Cardiac muscle cell (in vitro differentiated cells and primary cell): ENCODE measurements at places on chromosomes 5 and 9.

GRCh38 chr5:54663866-54664265, 146.3 kb downstream of the SNX18 start:
- H3K36me3 ChIP-seq: no peaks in the 10 kb centered on the region
- no peak overlapping the region for H3K4me3 ChIP-seq
- no peaks in the 10 kb centered on the region for H3K27me3 ChIP-seq
- no peaks in the 10 kb centered on the region for H3K4me1 ChIP-seq

GRCh38 chr9:84812847-84813246, 143.3 kb downstream of the NTRK2 start:
- DNase-seq: no peak
- H3K4me3 ChIP-seq: no peak overlapping the region
- H3K36me3 ChIP-seq: no peaks in the 10 kb centered on the region
- no peak overlapping the region for H3K27ac ChIP-seq
- no peaks in the 10 kb centered on the region for H3K27me3 ChIP-seq

- no peak overlapping the region for H3K4me3 ChIP-seq
- DNase-seq: no peak
- H3K27me3 ChIP-seq: no peaks in the 10 kb centered on the region
- H3K36me3 ChIP-seq: no peaks in the 10 kb centered on the region
These were observed 20.3 kb downstream of the MED27 start for GRCh38 chr9:132059361-132059760.

DNA sequence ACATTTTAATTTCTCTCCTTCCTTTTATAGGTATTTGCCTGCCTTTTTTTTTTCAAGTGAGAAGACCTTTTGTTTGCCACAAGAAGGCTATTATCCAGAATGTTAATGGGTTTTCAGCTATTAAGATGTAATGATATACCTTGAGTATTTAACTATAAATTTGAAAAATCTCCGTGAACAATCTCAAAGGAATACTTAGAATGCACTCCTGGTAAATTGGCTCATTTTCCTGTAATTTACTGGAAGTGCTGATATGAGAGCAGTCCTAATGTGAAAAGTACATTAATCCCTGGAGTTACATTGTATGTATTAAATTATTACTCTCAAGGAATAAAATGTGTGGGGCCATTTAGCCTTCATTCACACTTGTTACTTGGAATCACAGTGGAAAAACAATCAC, 32.4 kb downstream of the AOPEP start:
- H3K4me1 ChIP-seq: peaks cover 32% of the 10 kb centered on the region
- no peak for DNase-seq
- H3K36me3 ChIP-seq: no peaks in the 10 kb centered on the region
- no peaks in the 10 kb centered on the region for H3K27me3 ChIP-seq
- H3K4me3 ChIP-seq: no peak overlapping the region

- H3K4me1 ChIP-seq: peaks cover under 1% of the 10 kb centered on the region
- H3K27ac ChIP-seq: no peak overlapping the region
- no peak for DNase-seq
- H3K4me3 ChIP-seq: no peak overlapping the region
- H3K27me3 ChIP-seq: no peaks in the 10 kb centered on the region
These were observed 67.0 kb upstream of the PPP1R2B start for GRCh38 chr5:156783092-156783491.

DNA sequence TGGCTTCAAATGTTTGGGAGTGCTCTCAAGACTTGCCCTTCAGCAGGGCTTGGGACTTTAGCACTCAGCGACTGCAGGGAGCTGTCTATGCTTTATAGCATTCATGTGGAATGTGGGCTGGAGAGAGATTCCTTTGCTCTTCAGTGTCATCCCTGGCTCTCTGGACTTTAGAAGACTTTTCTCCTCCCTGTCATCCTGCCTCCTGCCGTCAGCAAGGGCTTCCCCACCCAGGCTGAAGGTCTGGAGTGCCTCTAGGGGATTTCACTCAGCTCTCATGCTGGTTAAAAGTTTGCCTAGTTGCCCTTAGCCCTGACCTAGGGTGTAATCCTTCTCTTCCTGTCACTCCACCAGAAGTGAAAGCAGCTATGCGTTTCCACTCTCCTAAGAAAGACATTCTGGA, 210.9 kb downstream of the FRMD3 start:
- no peaks in the 10 kb centered on the region for H3K27me3 ChIP-seq
- no peak overlapping the region for H3K27ac ChIP-seq
- H3K36me3 ChIP-seq: no peaks in the 10 kb centered on the region
- peak; percentile 15 for DNase-seq
- no peaks in the 10 kb centered on the region for H3K4me1 ChIP-seq

DNA sequence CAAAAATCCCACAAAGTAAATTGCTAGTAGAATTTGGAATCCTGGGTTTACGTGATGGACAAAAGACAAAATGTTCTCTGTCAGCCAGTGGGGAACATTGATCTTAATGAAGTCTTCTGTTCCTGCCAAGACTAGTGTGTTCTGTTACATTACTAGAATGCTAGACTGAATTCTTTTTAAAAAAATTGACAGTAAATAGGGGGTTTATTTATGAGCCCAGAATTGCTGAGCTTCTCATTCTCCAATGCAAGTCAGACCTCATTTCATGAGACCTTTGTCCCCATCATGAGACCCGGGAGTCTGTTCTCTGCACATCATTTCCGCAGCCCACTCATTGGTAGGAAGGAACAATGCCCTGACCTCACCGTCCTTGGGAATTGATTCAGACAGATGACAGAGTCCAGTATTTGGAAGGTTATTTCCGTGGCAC, 173.8 kb upstream of the OTULINL start:
- no peak overlapping the region for H3K4me3 ChIP-seq
- no peaks in the 10 kb centered on the region for H3K4me1 ChIP-seq
- no peaks in the 10 kb centered on the region for H3K27me3 ChIP-seq
- DNase-seq: no peak
- H3K27ac ChIP-seq: no peak overlapping the region

DNA sequence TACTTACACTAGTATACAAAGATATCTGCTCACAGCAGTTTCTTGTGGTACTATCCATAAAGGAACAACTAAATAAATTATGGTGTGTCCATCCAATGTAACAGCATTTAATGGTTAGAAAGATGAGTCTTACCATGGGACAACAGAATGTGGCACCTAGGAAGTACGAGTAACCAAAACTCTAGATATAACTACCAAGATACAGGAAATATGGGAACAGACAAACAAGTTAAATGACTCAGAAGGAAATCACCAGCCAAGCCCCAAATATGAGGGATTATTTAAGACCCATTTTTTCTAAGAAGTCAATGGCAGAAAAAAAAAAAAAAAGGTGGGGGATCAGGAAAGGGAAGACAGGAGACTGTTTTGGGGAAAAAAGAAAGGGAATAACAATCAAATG, 294.8 kb downstream of the PRELID2 start:
- DNase-seq: no peak
- H3K4me1 ChIP-seq: no peaks in the 10 kb centered on the region
- H3K27ac ChIP-seq: no peak overlapping the region
- no peak overlapping the region for H3K4me3 ChIP-seq
- H3K27me3 ChIP-seq: no peaks in the 10 kb centered on the region
- H3K36me3 ChIP-seq: no peaks in the 10 kb centered on the region

DNA sequence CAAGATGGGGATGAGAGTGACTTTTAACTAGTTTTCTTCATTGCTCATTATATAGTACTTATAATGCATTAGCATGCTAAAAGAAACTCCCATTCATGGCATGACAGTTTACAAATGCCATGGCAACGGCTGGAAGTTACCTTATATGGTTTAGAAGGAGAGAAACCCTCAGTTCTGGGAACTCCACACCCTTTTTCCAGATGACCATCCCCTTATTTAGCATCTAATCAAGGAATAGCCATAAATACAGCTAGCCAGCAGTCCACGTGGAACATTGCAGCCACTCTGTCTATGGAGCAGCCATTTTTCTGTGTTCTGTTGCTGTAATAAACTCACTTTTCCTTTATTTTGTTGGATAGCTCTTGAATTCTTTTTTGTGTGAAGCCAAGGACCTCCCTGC, 1137.8 kb downstream of the CDH18 start:
- H3K4me1 ChIP-seq: no peaks in the 10 kb centered on the region
- H3K27ac ChIP-seq: no peak overlapping the region
- DNase-seq: no peak
- H3K27me3 ChIP-seq: no peaks in the 10 kb centered on the region
- H3K36me3 ChIP-seq: no peaks in the 10 kb centered on the region

- H3K27ac ChIP-seq: no peak overlapping the region
- H3K4me3 ChIP-seq: no peak overlapping the region
- H3K27me3 ChIP-seq: no peaks in the 10 kb centered on the region
These were observed 396.0 kb downstream of the LRRC70 start for GRCh38 chr5:62974623-62975022.

- no peak overlapping the region for H3K4me3 ChIP-seq
- no peak overlapping the region for H3K27ac ChIP-seq
- DNase-seq: no peak
- H3K27me3 ChIP-seq: no peaks in the 10 kb centered on the region
These were observed 11.0 kb downstream of the PRXL2C start for GRCh38 chr9:96644137-96644536.

GRCh38 chr5:66333192-66333591, 189.1 kb downstream of the SREK1 start:
- H3K27ac ChIP-seq: no peak overlapping the region
- no peaks in the 10 kb centered on the region for H3K27me3 ChIP-seq
- no peak overlapping the region for H3K4me3 ChIP-seq
- no peaks in the 10 kb centered on the region for H3K36me3 ChIP-seq

DNA sequence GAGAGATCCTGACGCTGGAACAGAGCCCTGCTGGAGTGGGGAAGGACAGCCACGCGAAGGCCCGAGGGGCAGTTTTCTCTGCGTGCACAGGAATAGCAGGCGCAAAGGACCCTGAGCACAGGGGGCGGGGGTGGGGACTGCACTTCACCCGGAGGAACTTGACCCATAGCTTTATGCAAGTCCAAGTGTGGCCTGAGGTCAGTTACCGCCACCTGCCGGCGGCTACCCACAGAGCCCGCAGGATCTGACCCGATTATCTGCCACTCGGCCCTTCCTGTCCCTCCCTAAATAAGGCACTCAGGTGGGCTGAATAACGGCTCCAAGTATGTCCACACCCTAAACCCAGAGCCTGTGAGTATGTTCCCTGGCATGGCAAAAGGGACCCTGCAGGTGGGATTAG, 65.4 kb upstream of the FCN1 start:
- H3K36me3 ChIP-seq: no peaks in the 10 kb centered on the region
- no peak overlapping the region for H3K27ac ChIP-seq
- no peaks in the 10 kb centered on the region for H3K4me1 ChIP-seq
- peak; percentile 32 for DNase-seq

GRCh38 chr9:113504725-113505590, 41.4 kb downstream of the RGS3 start:
- H3K27ac ChIP-seq: no peak overlapping the region
- no peak overlapping the region for H3K4me3 ChIP-seq
- no peaks in the 10 kb centered on the region for H3K36me3 ChIP-seq
- H3K4me1 ChIP-seq: peaks cover 17% of the 10 kb centered on the region
- DNase-seq: peak; percentile 36

DNA sequence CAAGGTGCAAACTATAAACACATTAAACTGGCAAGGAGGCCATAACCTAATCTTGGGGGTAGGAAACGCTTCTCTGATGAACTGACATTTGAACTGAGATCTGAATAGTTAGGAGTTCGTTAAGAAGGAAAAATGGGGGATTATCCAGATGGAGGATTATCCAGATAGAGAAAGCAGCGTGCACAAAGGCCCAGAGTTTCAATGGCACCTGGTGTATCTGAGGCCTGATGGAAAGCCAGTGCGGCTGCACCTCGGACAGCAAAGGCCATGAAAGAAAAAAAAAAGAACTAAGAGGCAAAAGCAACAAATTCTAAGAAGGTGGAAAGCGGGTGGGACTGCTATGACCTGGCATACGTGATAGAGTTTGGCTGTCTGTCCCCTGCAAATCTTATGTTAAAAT, 13.0 kb upstream of the CTNNAL1 start:
- no peak overlapping the region for H3K4me3 ChIP-seq
- no peaks in the 10 kb centered on the region for H3K27me3 ChIP-seq
- DNase-seq: no peak
- H3K4me1 ChIP-seq: peaks cover 37% of the 10 kb centered on the region
- no peak overlapping the region for H3K27ac ChIP-seq
- no peaks in the 10 kb centered on the region for H3K36me3 ChIP-seq

- no peaks in the 10 kb centered on the region for H3K27me3 ChIP-seq
- DNase-seq: no peak
These were observed 15.8 kb downstream of the PSMB7 start for GRCh38 chr9:124399323-124399967.

- peak overlapping the region; percentile 45 for H3K27ac ChIP-seq
- peaks cover 4% of the 10 kb centered on the region for H3K36me3 ChIP-seq
- no peak overlapping the region for H3K4me3 ChIP-seq
These were observed 54.9 kb downstream of the SLC44A1 start for GRCh38 chr9:105299190-105299854.

DNA sequence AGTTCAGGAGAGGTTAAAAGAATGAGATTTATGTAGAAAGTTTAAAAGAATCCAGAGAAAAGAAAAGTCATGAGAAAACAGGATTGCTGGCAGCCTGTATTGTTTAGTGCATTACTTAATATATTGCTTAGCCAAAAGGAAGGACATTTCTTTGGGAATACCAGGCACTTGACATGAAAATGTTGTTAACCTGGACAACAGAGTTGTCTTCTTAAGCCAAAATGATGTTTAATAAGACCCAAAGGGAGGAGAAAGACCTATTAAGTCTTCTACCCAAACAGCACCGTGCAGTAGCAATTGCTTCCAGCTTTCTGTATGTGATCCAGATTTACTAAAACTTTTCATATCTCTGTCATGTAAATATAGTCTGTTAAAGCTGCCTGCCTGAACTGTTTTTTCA, 74.0 kb upstream of the PRLR start:
- no peak overlapping the region for H3K4me3 ChIP-seq
- no peaks in the 10 kb centered on the region for H3K27me3 ChIP-seq
- H3K27ac ChIP-seq: no peak overlapping the region
- DNase-seq: no peak
- H3K36me3 ChIP-seq: no peaks in the 10 kb centered on the region

GRCh38 chr9:98185021-98185567, 7.3 kb downstream of the CORO2A start:
- no peaks in the 10 kb centered on the region for H3K27me3 ChIP-seq
- H3K36me3 ChIP-seq: no peaks in the 10 kb centered on the region
- H3K27ac ChIP-seq: no peak overlapping the region
- no peak for DNase-seq

- no peak for DNase-seq
- no peak overlapping the region for H3K4me3 ChIP-seq
- H3K27ac ChIP-seq: no peak overlapping the region
- H3K36me3 ChIP-seq: no peaks in the 10 kb centered on the region
- H3K27me3 ChIP-seq: no peaks in the 10 kb centered on the region
- no peaks in the 10 kb centered on the region for H3K4me1 ChIP-seq
These were observed 1726.5 kb downstream of the MAT2B start for GRCh38 chr5:165231821-165232508.

- peaks cover 3% of the 10 kb centered on the region for H3K36me3 ChIP-seq
- peak; percentile 9 for DNase-seq
- no peaks in the 10 kb centered on the region for H3K27me3 ChIP-seq
- no peak overlapping the region for H3K4me3 ChIP-seq
- H3K4me1 ChIP-seq: no peaks in the 10 kb centered on the region
These were observed 122.0 kb downstream of the WDR70 start for GRCh38 chr5:37501152-37501551.

DNA sequence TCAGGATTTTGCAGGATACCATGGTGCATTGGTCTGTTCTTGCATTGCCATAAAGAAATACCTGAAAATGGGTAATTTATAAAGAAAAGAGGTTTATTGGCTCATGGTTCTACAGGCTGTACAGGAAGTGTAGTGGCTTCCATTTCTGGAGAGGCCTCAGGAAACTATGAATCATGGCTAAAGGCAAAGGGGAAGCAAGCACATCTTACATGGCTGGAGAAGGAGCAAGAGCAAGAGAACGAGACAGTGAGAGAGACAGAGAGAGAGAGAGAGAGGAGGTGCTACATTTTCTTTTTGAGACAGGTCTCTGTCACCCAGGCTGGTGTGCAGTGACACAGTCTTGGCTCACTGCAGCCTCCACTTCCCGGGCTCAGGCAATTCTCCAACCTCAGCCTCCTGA, 43.9 kb downstream of the P4HA2 start:
- no peak overlapping the region for H3K4me3 ChIP-seq
- no peak overlapping the region for H3K27ac ChIP-seq
- DNase-seq: peak; percentile 34
- no peaks in the 10 kb centered on the region for H3K36me3 ChIP-seq
- no peaks in the 10 kb centered on the region for H3K27me3 ChIP-seq
- no peaks in the 10 kb centered on the region for H3K4me1 ChIP-seq
